Erythroblast (primary cell): ENCODE measurements at places on chromosomes 16 and 17.

- no peak for DNase-seq
Measured at GRCh38 chr16:22320572-22321339, 23.5 kb downstream of the POLR3E start.

DNA sequence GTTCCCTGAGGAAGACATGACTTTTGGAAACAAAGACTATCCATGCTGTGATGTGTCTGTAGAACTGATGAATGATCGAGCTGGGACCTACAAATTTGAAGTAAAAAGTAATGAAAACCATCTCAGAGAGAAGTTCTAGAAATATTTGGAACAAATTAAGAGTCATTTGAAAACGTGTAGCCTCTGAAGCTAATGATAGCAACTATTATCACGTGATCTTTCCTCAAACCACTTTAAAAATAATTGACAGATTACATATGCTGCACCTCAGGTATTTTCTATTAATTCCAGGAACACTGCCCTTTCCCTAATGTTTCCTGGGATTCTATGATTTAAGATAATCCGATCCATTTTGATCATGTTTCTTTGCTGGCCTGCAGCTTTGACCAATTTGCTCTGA is 990.3 kb downstream of the CDH8 start:
- DNase-seq, result no peak

- DNase-seq, result peak; percentile 42
Measured at GRCh38 chr17:68398691-68399637, 58.3 kb downstream of the WIPI1 start.

- no peak for DNase-seq
Measured at GRCh38 chr17:65498816-65499215, 62.6 kb downstream of the AXIN2 start.

- DNase-seq, result no peak
Measured at GRCh38 chr16:47065766-47066688, 77.7 kb downstream of the NETO2 start.

DNA sequence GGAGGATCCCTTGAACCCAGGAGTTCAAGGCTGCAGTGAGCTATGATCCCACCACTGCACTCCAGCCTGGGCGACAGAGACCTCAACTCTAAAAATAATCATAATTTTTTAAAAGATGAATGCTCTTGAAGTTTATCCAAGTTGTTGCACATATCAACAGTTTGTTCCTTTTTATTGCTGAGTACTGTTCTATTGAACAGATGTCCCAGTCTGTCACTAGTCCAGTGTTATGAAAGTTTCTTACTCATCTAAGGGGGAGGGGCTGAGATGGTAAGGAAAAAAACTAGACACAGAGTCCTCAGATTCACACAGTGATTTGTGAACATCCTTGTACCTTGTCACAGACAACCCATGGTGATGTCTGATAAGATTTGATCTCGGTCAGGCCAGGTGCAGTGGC is 3.9 kb downstream of the ACAP1 start:
- DNase-seq, result no peak

- DNase-seq, result peak; percentile 57
Measured at GRCh38 chr17:9645851-9646545, 681 bp downstream of the USP43 start.

- no peak for DNase-seq
Measured at GRCh38 chr17:65334406-65334805, 197.2 kb downstream of the RGS9 start.

- no peak for DNase-seq
Measured at GRCh38 chr17:80372922-80373570, 41.9 kb upstream of the ENDOV start.

GRCh38 chr16:69329369-69330285 is 761 bp downstream of the PDF start:
- DNase-seq, result peak; percentile 72

GRCh38 chr17:17151055-17151454 is 55.1 kb downstream of the PLD6 start:
- no peak for DNase-seq

- DNase-seq, result no peak
Measured at GRCh38 chr17:59757470-59757869, 50.0 kb downstream of the VMP1 start.

GRCh38 chr17:57970710-57971109 is 15.5 kb upstream of the CUEDC1 start:
- DNase-seq, result no peak

DNA sequence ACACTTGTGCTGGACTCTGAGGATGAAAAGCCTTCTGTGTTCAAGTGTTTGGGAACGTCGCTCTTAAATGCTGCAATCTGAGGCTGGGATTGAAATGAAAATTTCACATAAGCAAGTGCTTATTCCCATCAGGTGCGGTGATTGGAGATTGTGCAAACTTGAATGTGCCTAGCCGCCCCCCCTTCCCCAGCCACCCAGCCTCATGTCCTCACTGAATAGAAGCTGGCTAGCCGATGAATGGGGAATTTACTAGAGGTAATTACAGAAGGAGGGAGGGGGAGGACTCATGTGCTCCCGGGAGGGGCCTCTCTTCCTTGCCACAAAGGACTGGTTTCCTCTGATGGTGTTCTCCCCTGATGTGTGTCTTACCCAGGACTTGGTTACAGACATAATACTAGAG is 544.8 kb upstream of the EEF2KMT start:
- DNase-seq, result no peak

DNA sequence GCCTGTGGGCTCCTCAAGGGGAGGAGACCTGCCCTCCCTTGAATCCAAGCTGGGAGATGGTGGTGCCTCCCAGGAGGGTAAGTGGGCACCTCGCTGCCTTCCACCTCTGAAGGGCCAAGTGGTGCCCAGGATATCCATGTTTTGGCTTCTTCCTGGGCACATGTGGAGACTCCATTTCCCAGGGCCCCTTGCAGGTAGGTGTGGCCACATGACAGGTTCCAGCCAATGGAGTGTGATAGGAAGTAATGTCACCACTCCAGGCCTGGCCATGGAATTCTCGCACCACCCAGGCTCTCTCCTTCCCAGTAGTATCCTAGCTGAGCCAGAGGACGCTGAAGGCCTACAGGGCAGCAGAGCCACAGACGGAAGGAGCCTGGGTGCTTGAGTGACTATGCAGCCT is 17.6 kb upstream of the PEMT start:
- DNase-seq, result no peak

- DNase-seq, result no peak
Measured at GRCh38 chr16:68287276-68288251, 23.2 kb downstream of the SLC7A6OS start.

GRCh38 chr17:55482591-55483389 is 28.5 kb downstream of the SMIM36 start:
- DNase-seq, result no peak

DNA sequence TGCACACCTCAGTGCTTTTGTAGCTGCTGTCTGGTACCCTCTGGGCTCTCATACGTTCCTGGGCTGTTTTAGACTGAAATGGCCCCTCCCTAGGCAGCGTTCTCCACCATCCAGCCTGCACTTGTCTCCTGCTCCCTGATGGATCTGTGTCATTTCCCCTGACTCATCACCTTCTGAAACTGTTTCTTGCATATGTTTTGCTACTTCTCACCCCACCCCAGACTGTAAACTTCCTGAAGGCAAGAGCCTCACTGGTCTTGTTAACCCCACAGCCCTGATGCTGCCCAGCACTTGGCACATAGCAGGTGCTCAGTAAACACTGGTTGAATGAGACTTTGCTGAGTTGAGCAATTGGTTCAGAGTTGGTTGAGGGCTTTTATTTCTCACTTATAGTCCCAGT is 78.7 kb downstream of the CRISPLD2 start:
- no peak for DNase-seq

- DNase-seq, result no peak
Measured at GRCh38 chr17:82346342-82347300, 12.4 kb upstream of the TEX19 start.

- no peak for DNase-seq
Measured at GRCh38 chr17:16925461-16926060, 46.4 kb downstream of the TNFRSF13B start.

DNA sequence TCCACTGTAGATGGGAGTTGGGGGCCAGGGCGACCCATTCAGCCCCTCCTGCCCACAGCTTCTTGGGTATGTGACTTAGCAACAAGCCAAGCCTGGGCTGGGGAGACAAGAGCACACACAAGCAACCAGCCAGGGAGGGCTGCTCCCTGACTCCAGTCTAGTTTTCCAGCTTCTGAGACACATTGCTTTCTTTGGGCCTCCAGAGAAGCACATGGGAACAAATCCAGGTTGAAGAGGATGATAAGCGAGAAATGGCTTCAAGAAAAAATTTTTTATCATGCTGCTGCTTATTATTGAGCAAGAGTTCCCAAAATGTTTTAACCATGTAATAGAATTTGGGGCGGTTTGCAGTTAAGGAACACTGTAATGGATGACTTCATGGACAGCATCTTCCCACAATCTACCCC is 173.7 kb downstream of the SOX9 start:
- DNase-seq, result no peak

GRCh38 chr17:27576477-27577083 is 54.4 kb upstream of the LGALS9 start:
- peak; percentile 62 for DNase-seq

- DNase-seq, result peak; percentile 58
Measured at GRCh38 chr17:4587803-4588202, 3.5 kb downstream of the SMTNL2 start.

GRCh38 chr16:27394516-27394915 is 7.5 kb upstream of the IL21R start:
- DNase-seq, result no peak

- DNase-seq, result no peak
Measured at GRCh38 chr17:40750391-40750790, 4.7 kb downstream of the KRT25 start.

DNA sequence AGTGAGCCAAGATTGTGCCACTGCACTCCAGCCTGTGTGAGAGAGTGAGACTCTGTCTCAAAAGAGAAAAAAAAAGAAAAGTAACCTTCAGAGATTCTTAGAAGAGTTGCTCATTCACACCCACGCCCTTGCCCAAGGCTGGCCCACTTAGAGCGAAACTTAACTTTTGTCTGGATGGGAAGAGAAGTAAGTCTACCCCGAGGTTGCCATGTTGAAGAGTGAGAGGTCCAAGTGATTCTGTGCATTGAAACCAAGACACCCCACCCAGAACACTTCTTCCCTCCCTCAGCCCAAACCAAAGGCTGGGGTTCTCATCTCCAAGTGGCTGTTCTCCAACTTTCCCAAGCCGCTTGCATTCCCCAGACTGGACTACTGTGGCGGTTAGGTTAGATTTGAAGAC is 2.4 kb upstream of the CISD3 start:
- no peak for DNase-seq

GRCh38 chr16:54585998-54586340 is 299.4 kb upstream of the IRX3 start:
- no peak for DNase-seq

GRCh38 chr17:63151941-63152523 is 186.0 kb downstream of the TANC2 start:
- no peak for DNase-seq

- DNase-seq, result no peak
Measured at GRCh38 chr16:85350973-85351372, 238.7 kb upstream of the CIBAR2 start.

DNA sequence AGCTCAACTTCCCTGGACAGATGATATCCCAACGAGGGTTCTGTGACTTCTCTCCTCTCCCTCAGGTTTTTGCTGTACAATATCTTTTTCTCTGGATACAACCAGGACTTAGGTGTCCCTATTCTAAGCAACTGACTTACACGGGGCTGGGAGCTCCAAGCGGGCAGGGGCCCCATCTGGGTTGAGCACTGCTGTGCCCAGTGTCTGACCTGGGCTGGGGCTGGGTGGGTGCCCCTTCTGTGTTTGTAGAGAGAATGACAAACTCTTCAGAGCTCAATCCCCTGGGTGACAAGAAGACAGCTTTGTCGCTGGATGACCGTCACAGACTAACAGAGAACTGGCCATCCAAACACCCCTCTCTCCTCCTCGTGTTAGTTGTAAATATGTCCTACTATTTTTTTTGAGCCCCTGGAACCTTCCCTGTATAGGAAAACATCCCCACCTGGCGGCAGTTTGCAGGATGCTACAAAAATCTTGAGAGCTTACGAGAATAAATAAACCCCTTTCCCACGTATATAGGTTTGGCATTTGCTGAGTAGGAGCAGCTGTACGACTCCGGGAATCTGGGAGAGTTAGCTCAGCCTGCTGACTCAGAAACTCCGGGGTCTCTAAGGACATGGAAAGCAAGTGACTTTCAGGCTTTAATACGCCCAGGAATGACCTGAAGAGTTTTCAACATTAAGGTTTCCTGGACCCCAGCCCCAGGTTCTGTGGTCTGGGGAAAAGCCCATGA is 23.7 kb upstream of the RCVRN start:
- DNase-seq, result no peak

DNA sequence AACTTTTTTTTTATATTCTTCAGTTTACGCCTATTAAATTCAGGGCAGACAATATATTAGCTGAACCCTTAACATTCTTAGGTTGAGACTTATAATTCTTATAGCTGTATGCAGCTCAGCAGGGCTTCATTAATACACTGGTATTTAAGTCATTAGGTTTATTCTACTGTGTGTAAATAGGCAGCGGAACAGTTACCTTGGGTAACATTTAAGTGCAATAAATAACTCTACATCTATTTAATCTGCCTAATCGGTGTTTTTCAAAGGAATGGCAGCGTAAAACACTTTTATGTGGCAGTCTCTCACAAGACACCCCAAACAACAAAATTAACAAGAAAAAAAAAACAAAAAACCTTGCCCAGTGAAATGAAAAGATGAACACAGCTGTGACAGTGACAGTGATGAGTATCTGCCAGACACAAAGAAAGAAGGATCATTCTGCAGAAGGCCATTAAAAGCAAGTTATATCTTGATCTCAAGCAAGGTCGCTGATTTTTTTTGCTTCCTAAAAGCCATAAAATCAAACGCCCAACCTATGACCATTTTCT is 32.6 kb downstream of the KCNJ2 start:
- DNase-seq, result no peak

- DNase-seq, result peak; percentile 32
Measured at GRCh38 chr17:28612936-28613872, 781 bp downstream of the RSKR start.

GRCh38 chr16:88867581-88868246 is 1.3 kb upstream of the PABPN1L start:
- DNase-seq, result no peak

- no peak for DNase-seq
Measured at GRCh38 chr17:78205124-78205775, 8.8 kb upstream of the BIRC5 start.

- no peak for DNase-seq
Measured at GRCh38 chr16:20847550-20847949, 41.2 kb downstream of the REXO5 start.

GRCh38 chr16:53131363-53132071 is 76.7 kb downstream of the CHD9 start:
- DNase-seq, result peak; percentile 65

- DNase-seq, result peak; percentile 84
Measured at GRCh38 chr16:4450931-4451519, 23.4 kb downstream of the NMRAL1 start.

GRCh38 chr16:10738231-10739077 is 5.2 kb upstream of the NUBP1 start:
- DNase-seq, result peak; percentile 60
